ENCODE measurements at places on chromosomes 1 and 21. TPM values are rescaled to one million over a fixed set of nuclear protein-coding genes. Genes with fewer than 3 reads are reported as not detected.
A peak's percentile ranks its signal among the peaks of the same experiment; 100 is the strongest.

GRCh38 chr1:113279776-113280391 is 110.4 kb upstream of the MAGI3 start:
- no peak for DNase-seq

The SPATA1 gene
- 4.0 TPM for polyA plus RNA-seq

GRCh38 chr1:23524716-23525401 is 6.2 kb downstream of the E2F2 start:
- no peak for DNase-seq

GRCh38 chr1:31901838-31902509 is 36.2 kb downstream of the PTP4A2 start:
- no peak for DNase-seq

GRCh38 chr1:61097317-61097716 is 15.0 kb downstream of the NFIA start:
- no peak for DNase-seq

DNA sequence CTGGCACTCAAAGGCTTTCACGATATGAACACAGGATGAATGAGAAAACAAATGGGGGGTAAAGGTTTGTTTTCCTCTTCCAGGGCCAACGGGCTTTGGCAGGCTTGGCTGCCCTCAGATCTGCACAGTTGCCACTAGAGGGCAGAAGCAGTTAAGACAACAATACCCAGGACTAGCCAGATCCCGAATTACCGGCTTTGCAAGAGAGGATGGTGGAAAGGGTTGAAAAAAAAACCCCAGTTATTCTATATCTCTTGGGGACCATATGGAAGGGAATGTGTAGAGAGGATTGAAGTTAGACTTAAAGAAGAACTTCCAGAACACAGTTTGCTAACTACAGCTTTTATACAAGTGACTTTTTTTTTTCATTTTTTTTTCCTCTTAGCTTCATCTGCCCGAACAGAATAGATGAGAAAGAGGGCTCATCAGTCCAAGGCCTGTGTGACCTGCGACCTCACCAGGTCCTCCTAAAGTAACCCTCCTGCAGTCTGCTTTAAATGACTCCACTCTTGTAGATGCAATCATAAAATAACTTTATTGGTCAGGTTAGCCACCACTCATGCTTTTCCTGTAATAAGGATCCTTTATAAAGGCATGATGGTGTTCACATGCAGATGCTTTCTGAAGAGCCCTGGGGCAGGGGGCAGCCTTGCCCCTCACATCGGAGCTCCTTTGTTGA is 10.7 kb downstream of the FMOD start:
- peak; percentile 80 for DNase-seq

The ALX3 gene
- polyA plus RNA-seq = not detected

GRCh38 chr1:235047331-235047871 is 81.2 kb downstream of the TOMM20 start:
- no peak for DNase-seq

DNA sequence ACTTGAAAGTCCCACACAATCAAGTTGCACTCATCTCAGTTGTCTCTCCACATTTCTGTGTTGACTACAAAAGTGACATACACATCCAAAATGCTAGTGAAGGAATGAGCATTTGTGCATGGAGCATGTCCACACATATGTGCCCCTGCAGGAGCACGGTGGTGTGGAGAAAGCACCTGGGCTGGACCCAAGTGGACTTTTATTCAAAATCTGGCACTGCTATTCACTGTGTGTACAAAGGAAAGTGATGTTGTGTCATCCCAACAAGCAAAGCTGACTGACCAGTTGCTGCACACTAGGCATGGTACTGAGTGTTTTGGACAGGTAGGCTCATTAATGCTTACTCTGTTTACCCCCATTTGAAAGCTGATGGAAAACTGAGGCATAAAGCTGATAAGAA is 19.3 kb downstream of the CEP104 start:
- DNase-seq = no peak

GRCh38 chr21:36542312-36543101 is 62.6 kb upstream of the CLDN14 start:
- no peak for DNase-seq

DNA sequence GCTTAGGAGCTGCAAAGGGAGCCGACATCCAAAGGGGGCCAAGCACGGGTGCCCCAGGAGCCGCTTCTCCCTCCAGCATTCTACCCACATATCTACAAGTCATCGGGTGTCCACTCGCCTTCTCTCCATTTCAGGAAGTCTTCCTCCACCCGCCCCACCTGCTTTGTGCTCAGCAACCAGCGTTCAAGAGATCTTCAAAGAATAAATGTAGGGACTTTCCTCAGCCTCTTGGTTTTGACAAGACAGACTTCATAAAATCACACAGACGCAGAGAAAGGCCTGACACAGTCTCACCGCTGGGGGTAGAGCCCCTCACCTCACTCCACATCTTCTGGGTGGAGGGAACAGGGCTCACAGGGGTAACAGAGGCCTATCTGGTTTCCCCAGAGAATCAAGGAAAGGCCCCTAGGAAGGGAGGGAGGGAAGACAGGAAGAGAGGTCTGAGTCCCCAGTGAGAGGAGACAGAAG is 49.5 kb downstream of the SSBP3 start:
- no peak for DNase-seq

- DNase-seq = no peak
Observed at GRCh38 chr21:37767984-37768383, 148.3 kb downstream of the KCNJ6 start.

DNA sequence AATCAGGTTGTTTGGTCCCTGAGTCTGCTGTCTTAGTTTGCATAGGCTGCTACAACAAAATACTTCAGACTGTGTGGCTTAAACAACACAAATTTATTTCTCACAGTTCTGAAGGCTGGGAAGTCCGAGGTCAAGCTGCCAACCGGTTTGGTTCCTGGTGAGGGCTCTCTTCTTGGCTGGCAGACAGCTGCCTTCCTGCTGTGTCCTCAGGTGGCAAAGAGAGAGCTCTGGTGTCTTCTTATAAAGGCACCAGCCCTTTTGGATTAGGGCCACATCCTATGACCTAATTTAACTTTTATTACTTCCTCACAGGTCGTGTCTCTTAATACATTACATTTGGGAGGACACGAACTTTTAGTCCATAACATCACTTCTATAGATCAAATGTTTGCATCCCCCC is 89.6 kb upstream of the CD34 start:
- DNase-seq = no peak

DNA sequence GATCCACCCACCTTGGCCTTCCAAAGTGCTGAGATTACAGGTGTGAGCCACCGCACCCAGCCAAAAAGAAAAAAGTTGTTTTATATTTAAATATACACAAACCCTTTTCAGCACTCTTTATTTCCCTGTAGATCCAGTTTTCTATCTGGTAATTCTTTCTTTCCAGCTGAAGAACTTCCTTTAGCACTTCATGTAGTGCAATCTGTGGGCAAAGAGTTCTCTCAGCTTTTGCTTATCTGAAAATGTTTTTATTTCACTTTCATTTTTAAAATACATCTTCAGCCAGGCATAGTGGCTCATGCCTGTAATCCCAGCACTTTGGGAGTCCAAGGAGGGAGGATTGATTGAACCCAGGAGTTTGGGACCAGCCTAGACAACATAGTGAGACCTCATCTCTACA is 28.5 kb upstream of the HYI start:
- DNase-seq = peak; percentile 73

DNA sequence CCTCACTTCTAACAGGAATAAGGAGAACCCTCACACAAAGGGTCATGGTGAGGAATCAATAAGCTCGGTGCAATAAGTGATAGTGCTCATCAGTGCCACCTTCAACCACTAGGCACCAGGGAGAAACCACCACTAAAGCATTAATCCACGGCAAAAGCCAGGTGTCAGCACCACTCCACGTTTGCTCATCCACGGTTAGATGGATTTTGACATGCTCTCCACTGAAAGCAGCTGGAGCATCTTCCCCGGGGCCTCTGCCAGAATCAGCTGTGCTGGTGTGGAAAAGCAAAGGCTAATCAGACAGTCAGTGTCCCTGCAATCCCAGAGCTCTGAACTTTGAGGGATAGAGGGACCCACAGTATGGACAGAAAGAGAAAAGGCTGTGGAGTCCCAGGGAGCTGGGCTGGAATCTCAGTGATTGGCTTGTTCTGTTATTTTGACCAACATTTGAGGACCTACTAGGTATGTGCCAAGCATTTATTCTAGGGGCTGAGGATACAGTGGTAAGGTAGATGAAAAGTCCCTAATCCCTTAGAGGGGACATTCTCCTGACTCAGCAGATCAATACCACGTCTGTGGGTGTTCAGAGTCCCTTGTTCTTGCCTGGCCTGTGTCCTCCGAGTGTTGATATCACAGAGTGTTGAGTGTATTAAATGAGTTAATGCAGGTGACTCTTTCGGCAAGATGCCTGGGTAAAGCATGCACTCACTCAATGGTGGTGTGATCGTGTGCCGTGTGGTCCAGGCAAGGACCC is 41.3 kb downstream of the FHAD1 start:
- DNase-seq = no peak

DNA sequence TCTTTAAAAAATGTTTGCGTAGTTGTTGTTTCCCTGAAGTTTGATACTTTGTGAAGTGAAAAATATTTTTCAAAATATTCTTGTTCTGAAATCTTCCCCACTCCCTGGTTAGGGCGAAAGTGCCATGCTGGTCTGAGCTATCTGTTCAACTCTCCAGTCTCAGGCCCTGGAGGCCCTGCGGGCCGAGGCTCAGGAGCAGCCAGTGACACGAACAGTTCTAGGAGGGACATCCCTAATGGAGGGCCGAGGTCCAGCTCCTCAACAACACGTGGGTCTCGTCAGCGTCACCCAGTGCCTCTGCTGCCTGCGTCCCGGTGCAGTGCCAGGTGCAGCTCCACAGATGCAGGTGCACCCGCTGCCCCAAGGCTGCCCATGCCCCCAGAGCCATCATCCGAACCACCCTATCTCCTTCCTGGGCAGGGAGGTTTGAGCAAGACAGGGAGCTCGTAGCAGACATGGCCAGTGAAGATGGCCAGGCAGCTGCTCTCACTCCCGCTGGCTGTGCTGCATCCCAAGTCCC is 69.7 kb upstream of the COL6A1 start:
- no peak for DNase-seq

- no peak for DNase-seq
Observed at GRCh38 chr1:226436855-226437491, 29.1 kb upstream of the PARP1 start.

The KIRREL1 gene
- 52.5 TPM for polyA plus RNA-seq

- no peak for DNase-seq
Observed at GRCh38 chr1:16396591-16396990, 29.5 kb downstream of the SZRD1 start.

- no peak for DNase-seq
Observed at GRCh38 chr1:232980355-232980978, 30.1 kb downstream of the NTPCR start.

DNA sequence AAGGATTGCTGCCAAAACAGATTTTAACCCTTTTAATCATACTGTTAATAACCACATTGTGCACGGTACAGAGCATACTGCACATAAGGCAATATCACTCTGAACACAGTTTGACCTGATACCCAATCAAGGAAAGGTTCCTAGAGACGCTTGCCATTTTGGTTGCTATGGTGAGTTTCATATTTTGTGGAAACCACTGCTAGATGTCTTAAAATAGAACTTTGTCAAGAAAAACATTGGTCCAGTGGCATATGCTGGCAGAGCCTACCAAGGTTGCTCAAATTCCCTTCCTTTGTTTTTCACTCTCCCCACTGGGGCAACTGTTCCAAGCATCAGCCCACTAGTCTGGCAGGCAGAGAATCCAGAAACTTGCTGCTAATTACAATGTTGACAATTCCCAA is 114.8 kb upstream of the DPYD start:
- no peak for DNase-seq

- DNase-seq = peak; percentile 61
Observed at GRCh38 chr1:159867664-159868026, 5.2 kb upstream of the VSIG8 start.

DNA sequence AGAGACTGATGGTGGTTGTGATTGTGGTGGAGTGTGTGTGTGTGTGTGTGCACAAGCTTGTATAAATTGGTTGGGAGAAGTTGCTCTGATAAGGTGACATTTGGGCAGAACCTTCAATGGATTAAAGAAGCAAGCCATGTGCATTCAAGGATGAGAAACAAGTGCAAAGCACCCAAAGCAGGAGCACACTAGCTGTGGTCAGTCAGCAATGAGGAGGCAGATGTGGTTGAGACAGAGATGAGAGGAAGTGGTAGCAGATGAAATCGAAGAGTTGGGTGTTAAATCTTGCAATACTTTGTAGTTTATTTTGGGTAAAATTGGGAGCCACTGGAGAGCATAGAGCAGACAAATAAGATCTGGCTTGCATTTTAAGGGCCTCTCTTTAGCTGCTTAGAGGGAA is 4.4 kb upstream of the PGBD5 start:
- DNase-seq = no peak

- DNase-seq = no peak
Observed at GRCh38 chr1:206895837-206896242, 1.4 kb upstream of the IL24 start.

The ZNF678 gene
- polyA plus RNA-seq = 18.7 TPM

- DNase-seq = no peak
Observed at GRCh38 chr1:188719735-188720134, 1757.9 kb downstream of the BRINP3 start.

GRCh38 chr1:228958121-228958520 is 222.8 kb downstream of the RHOU start:
- no peak for DNase-seq

DNA sequence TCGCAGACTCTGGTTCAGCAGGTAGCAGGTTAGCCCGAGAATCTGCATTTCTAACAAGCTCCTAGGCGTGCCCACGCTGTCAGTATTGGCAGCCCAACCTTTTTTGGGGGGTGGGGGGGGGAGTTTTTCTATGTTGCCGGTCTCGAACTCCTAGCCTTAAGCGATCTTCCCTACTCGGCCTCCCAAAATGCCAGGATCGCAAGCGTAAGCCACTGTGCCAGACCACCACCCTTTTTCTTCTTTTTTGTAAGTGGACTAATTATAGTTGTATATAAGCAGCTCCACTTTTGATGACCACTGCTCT is 480 bp upstream of the MIS18A start:
- no peak for DNase-seq

DNA sequence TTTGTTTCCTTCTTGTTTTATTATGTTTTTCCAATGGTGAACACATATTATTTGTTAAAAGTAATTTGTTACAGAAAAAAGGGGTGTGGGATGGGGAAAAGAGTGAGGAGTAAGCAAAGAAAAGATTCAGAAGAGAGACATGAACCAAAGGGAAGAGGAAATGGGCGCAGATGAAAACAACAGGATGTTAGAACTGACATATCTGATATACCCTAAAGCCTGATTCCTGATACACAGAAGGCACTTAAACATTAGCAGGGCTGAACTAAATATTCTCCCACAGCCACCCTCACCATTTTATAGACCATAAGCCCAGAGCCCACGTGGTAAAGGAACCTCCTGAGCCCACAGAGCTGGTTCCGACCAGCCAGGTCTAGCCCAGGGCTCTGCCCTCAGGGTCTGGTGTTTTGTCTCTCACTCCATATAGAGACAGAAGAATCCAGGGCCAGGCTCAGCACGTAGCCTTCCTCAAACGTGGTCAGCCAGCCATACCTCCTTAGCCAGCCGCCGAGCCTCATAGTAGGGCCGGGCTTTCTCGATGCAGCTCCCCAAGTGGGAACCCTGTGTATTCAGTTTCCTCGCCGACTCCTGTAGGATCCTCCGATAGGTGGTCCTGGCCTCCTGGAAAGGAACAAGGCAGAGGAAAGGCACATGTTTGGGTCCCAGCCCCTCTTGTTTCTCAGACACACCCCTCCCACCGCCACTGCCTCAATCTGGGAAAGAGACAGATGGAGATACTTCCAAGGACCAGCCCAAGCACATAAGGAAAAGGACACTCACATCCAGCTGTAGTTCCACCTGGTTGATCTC is 9.5 kb downstream of the SH3BP5L start:
- no peak for DNase-seq
